ENCODE measurements at places on chromosomes 5 and 9.

- no peak for DNase-seq
Observed at GRCh38 chr9:16689351-16689938, 181.0 kb downstream of the BNC2 start.

DNA sequence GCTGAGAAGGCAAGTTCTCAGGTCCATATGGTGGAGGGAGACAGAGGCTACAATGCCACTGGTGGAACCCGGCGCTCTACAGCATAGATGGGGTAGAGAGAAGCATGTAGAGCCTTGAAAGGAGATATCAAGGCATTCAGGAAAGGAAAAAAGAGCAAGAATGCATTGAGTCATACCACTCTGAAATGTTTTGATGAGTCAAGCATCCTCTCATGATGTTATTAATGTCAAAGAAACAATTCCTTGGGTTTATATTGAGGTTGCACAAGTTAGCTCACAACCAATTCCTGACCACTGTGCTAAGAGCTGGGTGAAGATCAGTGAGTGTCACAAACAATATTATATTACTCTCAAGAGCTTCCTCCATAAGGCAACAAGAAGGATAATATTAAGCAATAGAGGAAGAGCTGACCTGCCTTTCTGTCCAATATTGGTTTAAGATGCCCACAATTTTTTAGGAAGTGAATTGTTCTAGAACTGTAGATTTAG, 178.0 kb downstream of the RFK start:
- peak; percentile 95 for DNase-seq

DNA sequence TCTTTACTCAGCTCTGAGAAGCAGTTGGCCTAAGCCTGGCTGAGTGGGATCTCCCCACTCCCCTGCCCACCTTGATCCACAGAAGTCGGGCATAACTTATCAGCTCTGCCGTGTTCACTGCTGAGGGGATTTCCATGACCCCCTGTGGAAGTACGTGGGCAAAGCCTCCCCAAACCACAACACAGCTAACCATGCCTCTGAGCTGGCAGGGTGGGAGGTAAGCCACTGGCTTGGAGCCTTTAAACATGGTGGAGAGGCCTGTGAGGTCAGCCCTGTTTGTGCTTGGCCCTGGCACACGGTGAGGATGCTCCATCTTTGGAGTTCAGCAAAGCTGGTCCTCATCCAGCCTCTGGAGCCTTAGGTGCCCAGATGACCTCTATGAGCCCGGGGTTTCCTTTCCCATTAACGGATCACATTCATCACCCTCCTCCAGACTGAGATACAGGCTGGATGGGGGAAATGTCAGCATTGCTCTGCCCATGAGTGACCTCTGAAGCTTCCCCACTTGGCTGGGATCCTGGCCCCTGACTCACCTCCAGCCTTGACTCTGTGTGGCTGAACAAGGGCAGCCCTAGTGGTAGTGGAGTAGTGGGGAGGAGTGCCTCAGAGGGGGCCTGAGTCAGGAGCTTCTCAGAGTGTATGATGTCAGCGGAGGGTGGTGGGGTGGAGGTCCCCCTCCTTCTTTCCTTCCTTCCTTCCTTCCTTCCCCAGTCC, 6.2 kb downstream of the PDLIM4 start:
- peak; percentile 92 for DNase-seq

GRCh38 chr9:119365291-119366027, 3.8 kb downstream of the BRINP1 start:
- DNase-seq: peak; percentile 7

GRCh38 chr9:30522486-30522885, 1862.0 kb upstream of the ACO1 start:
- DNase-seq: no peak

DNA sequence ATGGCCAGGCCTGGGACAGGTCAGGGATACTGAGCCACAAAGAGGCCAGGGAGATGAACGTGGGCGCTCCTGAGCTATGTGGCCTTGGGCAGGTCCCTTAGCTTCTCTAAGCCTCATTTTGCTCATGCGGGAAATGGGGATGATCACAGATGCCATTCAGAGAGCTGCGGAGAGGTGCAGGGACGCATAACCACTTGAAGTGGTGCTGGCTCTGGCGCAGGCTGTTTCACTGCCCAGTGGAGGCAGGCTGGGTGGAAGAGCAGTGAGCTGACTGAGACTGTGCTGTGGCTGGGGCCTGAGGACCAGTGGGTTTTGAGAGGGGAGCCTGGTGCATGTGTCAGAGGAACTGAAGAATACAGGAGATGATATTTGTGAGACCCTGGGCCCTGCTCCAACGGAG, 18.4 kb downstream of the CXXC5 start:
- DNase-seq: no peak

All from fibroblast of skin of right biceps (primary cell).